ENCODE measurements at places on chromosomes 12 and 14.

DNA sequence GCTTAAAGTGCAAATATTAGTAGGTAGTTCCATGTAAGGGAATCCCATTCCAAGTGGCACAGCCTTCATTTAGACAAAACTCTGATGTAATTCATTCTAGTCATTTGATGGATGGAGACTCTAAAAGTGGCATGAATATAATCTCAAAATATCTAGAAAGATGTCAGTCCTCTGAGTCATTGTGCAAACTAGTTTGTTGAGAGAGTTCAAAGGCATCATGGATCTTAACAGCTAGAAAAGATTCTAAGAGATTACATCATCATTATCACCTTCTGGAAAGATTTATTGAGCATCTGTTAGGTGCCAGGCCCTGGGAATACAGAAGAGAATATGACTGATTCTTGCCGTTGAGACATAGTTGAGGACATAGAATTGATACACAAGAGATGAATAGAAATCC is 30.7 kb downstream of the CRADD start:
- DNase-seq = no peak

GRCh38 chr14:37591941-37592481 is 3.0 kb downstream of the FOXA1 start:
- no peak for DNase-seq

DNA sequence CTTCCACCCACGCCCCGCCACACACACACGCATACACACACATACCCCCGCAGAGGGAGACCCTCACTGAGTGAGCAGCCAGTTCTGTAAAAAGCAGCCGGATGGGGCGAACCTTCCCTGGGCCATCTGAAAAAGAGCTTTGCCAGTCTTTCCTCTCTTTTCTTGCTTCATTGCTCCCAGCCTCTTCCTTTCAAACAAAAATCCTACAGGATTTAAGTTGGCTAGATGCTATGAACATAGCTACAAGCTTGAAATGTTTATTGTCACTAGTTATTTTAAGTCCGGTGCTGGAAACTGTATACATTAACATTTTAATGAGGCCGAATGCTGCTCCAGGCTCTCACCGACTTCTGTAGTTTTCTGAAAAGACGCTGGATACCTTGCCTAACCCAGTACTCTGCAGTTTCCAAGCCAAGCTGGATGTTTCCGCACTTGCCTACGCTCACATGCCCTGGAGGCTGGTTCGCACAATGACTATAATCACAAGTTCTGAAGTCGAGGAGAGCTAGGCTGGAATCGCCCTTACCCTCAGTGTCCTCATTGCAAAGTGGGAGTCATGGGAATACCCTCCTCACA is 39.2 kb downstream of the LTBP2 start:
- DNase-seq = no peak

GRCh38 chr14:80933686-80934085 is 7.9 kb downstream of the CEP128 start:
- no peak for DNase-seq

DNA sequence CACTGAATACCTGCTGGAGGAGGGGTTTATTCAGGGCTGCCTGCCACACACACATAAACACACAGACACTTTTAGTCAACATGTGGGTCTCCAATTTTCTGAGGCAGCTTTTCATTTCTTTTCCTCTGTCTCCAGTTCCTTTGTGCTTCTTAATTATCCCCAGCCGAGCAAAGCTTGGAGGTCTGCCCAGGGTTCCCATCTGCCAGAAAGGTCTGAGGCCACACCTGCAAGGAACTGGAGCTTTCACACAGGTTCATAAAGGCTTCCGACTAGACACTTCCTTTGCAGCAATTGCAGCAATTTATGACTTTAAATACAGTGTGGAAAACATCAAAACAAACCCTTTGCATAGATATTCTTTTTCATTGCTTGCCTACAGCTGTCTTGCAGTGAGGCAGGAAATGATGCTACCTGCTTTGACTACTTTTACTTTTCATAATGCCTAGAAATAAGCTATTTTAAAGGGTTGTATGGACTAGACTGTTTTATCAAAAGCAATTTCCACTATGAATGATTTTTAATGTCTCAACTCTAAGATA is 1318.9 kb downstream of the AACS start:
- peak; percentile 14 for DNase-seq

- no peak for DNase-seq
Measured at GRCh38 chr12:4555804-4556203, 6.2 kb upstream of the DYRK4 start.

- no peak for DNase-seq
Measured at GRCh38 chr12:91988086-91988923, 157.3 kb downstream of the BTG1 start.

- DNase-seq = no peak
Measured at GRCh38 chr12:115755061-115755724, 522.3 kb downstream of the MED13L start.

- DNase-seq = no peak
Measured at GRCh38 chr12:58757422-58757821, 162.9 kb downstream of the LRIG3 start.

GRCh38 chr12:62211510-62211909 is 48.7 kb upstream of the USP15 start:
- no peak for DNase-seq

GRCh38 chr12:100337727-100338126 is 19.1 kb upstream of the SLC17A8 start:
- no peak for DNase-seq

DNA sequence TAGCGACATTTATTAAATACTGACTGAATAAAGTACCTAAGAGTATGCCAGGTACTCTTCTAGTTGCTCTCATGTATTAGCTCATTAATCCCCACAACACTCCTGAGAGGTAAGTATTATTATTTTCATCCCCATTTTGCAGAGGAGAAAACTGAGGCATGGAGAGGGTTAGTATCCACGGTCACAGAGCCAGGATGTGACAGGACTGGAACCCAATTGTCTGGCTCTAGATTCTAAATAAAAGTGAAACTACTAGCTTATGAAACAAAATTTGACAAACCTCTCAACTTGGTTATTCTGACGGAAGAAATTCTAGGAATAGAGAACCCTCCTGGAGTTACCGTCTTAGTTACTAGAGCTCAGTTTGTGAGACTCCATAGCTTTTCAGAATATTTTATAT is 112.2 kb downstream of the CHST11 start:
- DNase-seq = no peak

DNA sequence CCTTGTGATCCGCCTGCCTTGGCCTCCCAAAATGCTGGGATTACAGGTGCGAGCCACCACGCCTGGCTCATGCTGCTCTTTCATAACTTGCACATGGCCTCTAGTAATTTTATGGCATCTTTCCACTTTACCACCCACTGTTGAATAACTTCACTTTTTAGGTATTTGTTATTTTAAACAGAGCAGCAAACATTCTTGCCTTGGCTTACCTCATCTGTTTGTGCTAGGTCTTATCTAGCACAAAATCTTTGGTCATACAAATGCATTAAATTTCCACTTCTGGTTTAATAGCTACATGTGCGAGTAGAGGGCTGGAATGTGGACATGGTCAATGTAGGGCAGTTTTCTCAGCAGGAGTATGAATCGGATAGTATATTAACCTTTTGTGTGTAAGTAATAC is 38.8 kb upstream of the ATF7IP start:
- no peak for DNase-seq

DNA sequence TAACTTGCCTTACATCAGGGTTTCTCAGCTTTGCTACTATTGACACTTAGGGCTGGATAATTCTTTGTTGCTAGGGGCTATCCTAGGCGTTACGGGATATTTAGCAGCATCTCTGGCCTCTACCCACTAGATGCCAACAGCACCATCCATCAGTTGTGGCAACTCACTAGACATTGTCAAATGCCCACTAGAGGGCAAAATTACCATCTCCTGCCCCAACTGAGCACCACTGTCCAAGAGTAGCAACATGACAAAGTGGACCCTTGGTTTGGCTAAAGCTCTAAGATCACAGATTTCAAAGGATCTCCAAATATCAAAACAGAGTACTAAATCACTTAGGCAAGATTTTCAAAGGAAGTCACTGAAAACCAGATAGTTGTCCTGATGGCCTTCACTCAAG is 251.7 kb upstream of the TBX3 start:
- DNase-seq = no peak

Measured in G401 (cell line).